Stimulated activated naive CD4-positive, alpha-beta T cell treated with Interleukin-2 at 50 U/mL for 16 hours (primary cell): ENCODE measurements at places on chromosomes 2 and 18.

DNA sequence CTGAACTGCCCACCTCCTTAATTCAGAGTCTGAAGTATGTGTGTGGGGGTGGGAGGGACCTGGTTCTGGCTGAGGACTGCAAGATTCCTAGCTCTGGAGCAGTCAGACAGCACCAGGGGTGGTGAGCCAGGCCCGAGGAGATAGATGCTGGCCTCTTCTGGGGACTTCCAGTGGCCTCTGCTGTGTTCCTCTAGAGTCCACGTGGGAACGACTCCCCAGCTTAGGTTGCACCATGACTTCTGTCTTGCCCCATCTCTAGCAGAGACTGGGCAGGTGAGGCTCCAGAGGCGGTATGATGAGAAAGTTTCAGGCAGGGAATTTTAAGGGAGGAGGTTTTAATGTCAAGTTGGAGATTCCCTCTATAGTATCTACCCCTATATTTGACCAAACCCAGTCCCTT, 22.0 kb upstream of the RESP18 start:
- no peak for DNase-seq

- DNase-seq, result no peak
These were observed 61.2 kb downstream of the BOD1L2 start for GRCh38 chr18:57208047-57208446.

DNA sequence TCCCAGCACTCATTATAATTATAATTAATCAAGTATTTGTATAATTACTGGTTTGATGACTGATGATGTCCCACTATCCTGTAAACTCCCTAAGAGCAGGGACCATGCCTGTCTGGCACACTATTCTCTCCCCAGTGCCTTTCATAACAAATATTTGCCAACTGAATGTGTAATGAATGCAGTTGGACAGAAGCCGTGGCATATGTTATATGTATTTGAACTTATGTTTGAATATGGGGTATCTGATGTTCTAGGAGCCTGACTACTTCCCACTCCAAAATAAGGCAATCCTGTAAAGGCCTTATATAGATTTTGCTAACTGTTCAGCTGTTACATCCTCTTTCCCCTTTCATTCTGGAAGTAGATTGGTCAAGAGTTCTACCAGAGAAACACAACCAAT, 19.7 kb downstream of the OSBPL6 start:
- no peak for DNase-seq

DNA sequence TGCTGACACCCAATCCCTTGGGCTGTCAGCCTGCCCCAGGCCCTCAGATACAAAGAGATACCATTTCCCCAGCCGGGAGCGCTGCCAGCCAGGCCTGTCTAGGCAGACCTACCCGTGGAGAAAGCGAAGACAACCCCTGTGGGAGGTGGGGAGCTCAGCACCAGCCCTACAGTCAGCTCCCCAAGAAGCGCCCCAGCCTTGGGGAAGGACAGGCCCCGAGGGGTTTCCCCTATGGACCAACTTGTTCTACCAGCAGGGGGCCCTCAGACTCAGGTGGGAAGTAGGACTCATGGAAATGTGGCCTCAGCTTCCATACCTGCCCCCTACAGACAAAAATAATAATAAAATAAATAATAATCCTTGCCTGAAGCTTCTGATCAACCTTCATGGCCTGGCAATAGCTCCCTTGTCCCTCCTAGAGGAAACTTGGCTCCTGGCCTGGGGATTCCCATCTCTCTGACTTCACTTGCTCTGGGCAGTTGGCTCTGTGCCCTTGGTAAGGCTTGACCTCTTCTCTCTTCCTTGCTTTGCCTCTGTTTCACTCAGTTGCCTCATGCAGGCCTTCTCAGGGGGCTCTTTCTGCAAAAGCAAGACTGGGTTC, 7.0 kb downstream of the SLC35F6 start:
- no peak for DNase-seq

GRCh38 chr2:240250985-240251847, 110.8 kb upstream of the OTOS start:
- DNase-seq, result no peak

DNA sequence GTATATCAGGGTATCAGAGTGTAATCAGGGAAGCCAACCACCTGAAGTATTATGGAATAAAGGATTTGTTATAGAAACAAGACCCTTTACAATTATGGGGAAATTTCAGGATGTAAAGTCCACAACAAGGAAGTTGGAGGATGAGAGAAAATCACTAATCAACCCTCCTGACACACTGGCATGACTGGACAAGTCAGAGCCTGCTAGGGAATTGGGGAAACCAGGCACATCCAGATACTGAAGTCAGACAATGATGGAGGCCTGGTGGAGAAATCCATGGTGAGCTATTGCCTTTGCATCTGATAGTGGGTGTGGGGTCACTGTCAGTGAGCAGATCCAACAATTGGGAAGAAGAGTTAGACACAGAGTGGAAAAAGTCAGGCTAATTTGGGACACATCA, 158.8 kb upstream of the FBXO11 start:
- DNase-seq, result no peak

DNA sequence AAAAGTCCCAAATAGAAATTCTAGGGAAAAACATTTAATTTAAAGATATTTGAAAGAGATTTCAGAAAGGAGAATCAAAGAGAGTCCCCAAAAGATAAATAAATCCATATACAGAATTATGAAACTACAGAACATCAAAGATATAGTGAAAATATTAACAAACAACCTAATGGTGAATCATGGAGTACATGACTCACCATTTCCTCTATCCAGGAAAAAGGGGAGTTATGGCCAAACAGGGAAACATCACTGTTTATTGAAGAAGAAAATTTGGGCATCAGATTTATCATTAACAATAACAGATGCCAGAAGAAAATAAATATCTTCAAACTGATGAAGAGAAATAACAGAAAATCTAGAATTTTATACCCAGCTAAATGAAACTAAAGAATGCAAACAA, 448.3 kb downstream of the CDH2 start:
- no peak for DNase-seq

DNA sequence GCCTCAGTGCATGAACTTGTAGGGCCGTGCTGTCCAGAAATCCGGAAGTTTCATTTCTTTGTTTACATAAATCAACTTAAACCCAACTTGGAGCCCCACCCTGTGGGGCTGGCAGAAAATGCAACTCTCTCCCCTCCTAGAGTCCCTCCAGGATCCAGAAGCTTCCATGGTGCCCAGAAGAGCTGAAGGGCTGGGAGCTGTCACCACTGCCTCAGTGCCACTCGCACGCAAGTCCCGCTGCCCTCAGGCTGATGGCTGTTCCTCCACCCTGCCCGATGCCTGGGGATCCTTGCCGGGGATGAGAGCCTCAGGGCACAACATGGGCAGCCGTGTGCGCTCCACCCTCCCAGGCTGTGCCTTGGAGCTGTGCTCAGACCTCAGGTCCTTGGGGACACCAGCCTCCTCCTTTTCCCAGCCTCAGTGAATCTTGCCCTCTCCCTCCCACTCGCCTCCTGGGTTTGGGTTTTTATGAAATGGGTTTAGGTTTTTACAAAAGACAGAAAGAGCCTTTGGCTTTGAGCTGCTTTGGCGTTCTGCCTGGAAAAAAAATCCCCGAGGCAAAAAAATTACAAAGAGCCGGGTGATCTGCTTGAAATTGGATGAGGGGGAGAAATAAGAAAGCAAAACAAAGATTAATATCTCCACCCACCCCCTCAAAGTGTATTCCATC, 155.2 kb downstream of the TWIST2 start:
- no peak for DNase-seq

GRCh38 chr2:70391988-70392387, 90.1 kb upstream of the FAM136A start:
- no peak for DNase-seq

DNA sequence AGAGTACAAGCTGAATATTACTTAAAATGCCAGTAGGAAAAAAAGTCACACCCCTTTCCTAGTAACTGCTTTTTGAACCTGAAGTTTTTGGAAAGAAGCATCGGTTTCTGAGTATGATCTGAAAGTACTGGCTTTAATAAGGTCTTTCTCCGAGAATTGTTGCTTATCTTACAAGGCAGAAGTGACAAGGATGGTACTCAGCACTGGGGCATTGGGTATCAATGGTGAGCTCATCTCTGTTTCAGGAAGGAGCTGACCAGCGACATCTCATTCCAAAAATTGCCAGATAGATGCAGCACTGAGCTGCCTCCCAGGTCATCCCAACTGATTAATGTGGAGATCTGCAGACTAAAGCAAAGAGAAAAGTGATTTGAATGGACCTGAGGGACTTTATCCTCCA, 85.4 kb downstream of the FMNL2 start:
- no peak for DNase-seq

- DNase-seq, result no peak
These were observed 25.0 kb downstream of the SERPINB8 start for GRCh38 chr18:63994783-63995399.

- DNase-seq, result no peak
These were observed 90.5 kb upstream of the UPP2 start for GRCh38 chr2:158011055-158011771.

GRCh38 chr18:49921318-49921985, 108.1 kb upstream of the ACAA2 start:
- no peak for DNase-seq

DNA sequence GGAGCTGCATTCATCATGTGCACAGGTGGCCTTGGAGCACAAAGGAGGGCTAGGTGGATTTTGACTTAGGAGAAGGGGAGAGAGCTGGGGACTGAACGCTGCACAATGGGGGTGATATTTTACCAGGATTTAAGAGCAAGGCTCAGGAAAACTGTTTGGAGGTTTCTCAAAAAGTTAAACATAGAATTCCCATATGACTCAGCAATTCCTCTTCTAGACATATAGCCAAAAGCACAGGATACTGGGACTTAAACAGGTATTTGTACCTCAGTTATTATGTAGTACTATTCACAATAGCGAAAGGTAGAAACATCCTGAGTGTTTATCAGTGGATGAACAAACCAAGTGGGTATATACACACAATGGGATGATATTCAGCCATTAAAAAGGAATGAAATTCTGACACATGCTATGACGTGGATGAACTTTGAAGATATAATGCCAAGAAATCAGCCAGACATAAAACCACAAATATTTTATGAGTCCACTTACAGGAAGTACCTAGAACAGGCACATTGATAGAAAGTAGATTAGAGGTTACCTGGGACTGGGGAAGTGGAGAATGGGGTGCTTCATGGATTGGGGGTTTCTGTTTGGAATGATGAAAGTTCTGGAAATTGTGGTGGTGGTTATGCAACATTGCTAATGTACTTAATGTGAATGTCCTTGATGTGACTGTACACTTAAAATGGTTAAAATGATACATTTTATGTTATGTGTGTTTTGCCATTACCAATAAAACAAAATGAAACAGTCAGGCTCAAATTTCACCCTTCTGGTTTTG, 216.9 kb downstream of the HAUS1 start:
- DNase-seq, result no peak

GRCh38 chr2:159096901-159097300, 128.5 kb downstream of the TANC1 start:
- DNase-seq, result no peak

GRCh38 chr2:184114439-184114838, 483.9 kb upstream of the ZNF804A start:
- DNase-seq, result no peak

GRCh38 chr2:2464094-2464493, 133.0 kb upstream of the MYT1L start:
- no peak for DNase-seq

GRCh38 chr2:120206022-120206581, 17.1 kb downstream of the TMEM185B start:
- peak; percentile 20 for DNase-seq

- DNase-seq, result peak; percentile 74
These were observed 746 bp upstream of the POLR1B start for GRCh38 chr2:112541315-112542122.

DNA sequence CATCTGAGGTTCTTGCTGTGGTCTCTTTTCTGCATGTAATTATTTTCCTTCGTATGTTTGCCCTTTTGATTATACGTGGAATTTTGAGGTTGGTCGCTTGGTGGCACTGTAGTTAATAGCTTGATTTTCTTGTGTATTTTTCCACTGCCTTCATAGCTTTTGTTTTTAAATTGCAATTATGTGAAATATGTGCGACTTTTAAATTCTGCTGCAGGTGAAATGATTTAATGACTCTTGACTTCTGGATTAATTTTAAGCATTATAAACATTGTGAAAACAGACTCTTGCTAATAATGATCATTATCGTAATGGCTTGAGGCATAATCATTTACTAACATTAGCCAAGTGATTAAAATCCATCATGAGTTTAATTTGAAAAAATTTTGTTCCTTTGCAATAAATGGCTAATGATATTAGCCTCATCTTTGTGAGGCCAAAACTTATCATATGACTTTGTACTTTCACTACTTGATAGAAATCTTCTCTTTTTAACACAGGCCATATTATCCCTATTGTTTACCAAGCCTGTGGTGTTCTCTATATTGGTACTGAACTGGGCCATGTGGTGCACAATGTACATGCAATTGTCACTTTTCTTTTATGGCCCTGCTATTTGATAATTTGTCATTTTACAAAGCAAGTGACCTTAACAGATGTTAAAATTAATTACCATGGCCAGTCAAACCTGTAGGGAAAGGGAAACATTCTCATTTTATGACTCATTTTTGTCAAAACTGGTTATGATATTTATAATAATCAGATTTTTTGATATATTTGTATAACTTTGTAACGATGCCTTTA, 62.8 kb upstream of the NEUROD1 start:
- DNase-seq, result no peak

DNA sequence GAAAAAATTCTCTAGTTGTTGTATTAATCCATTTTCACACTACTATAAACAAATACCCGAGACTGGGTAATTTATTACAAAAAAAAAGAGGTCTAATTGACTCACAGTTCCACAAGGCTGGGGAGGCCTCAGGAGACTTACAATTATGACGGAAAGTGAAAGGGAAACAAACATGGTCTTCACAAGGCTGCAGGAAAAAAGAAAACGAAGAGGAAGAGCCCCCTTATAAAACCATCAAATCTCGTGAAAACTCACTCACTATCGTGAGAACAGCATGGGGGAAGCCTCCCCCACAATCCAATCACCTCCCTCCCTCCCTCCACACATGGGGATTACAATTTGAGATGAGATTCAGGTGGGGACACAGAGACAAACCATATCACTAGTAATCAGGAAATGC, 61.7 kb upstream of the SPTBN1 start:
- DNase-seq, result no peak

GRCh38 chr2:33395655-33396249, 80.7 kb upstream of the RASGRP3 start:
- peak; percentile 13 for DNase-seq

- DNase-seq, result no peak
These were observed 402.4 kb upstream of the ID2 start for GRCh38 chr2:8279506-8279905.

DNA sequence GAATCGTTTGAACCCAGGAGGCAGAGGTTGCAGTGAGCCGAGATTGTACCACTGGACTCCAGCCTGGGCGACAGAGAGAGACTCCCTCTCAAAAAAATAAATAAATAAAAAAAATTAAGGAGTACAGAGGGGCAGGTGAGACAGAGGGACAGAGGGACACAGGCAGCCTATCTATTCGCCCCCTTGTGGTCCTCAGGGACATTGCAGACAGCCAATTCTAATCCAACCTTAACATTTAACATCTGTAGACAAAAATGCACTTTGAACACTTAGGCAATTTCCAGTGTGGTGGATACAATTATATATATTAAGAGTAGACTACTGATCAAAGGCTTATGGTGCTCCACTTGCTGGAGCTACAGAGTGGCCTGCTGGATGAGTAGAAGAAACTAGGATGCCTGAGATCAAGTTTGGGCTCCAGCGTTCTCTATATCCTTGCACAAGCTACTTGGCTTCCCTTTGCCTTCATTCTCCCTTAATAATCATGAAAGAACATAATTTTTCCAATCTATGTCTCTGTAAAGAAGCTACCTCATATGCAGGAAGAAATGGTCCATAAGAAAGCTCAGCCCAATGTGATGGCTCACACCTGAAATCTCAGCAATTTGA, 8.2 kb upstream of the SMARCAL1 start:
- peak; percentile 5 for DNase-seq

- no peak for DNase-seq
These were observed 16.4 kb upstream of the NMS start for GRCh38 chr2:100453853-100454252.
